GM04503 (cell line): ENCODE measurements at places on chromosomes 13 and 19.

- DNase-seq, result no peak
Observed at GRCh38 chr19:7678971-7679751, 1.5 kb upstream of the TRAPPC5 start.

GRCh38 chr19:48492925-48493717, 18.5 kb downstream of the LMTK3 start:
- peak; percentile 80 for DNase-seq

DNA sequence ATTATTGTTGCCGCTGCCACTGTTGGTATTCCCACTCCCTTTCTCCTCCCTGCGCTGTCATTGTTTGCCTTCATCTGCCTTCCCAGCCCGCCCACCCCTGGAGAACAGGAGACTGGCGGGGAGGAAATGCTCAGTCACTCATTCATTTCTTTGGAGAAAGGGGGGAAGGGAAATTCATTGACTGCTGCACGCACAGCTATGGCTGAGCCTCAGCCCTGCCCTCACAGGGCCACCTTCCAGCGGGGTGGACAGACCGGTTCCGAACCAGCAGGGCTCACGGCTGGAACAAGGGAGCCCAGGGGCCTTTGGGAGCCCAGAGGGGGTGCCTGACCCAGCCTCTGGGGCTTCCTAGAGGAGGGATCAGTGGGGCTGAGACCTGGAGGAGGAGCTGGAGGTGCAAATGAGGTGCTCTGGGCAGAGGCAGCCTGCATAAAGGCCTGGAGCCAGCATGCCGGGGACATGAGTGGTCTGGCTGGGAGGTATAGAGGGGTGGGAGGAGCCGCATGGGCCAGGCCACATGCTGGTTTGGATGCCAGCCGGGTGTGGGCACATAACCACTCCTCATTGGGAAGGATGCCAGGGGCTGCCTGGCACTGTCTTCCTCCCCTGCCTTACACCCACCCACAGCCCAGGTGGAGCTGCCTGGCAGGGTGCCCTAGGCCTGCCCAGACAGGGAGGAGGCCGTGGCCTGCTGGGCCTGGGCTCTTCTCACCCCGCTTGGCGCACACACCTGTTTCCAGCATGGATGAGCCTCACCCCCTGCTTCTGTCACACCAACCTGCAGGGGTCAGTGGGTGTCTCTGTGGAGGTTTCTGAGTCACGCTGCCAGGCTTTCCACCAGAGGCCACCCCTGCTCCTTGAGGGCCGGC, 26.8 kb downstream of the PPP5C start:
- no peak for DNase-seq

- DNase-seq, result no peak
Observed at GRCh38 chr19:16957855-16958254, 68.8 kb downstream of the CPAMD8 start.

- DNase-seq, result no peak
Observed at GRCh38 chr13:77728265-77729125, 31.0 kb downstream of the SLAIN1 start.

GRCh38 chr13:112893570-112894422, 75.2 kb upstream of the MCF2L start:
- no peak for DNase-seq

DNA sequence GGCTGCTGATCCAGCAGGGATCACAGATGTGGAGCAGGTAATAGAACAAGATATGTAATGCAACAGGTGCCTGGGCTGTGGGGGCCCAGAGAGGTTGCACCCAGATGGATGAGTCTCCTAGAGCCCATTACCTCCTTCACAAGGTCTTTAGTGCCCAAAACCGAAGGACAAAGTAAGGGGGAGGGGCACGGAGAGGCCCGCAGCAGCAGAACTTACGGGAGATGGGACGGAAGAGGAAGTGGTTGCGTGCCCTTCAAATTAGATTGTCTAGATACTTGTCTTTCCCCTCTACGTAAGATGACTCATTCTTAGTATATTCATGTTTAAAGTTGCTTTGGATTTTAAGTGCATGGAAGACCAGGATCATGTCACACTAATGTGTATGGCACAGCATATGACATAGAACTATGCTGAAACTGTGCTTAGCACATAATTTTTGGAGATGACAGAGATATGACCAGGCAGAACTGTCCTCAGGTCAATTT, 5.7 kb upstream of the MRPS31 start:
- DNase-seq, result no peak

- no peak for DNase-seq
Observed at GRCh38 chr19:40805258-40805868, 6.4 kb downstream of the EGLN2 start.

DNA sequence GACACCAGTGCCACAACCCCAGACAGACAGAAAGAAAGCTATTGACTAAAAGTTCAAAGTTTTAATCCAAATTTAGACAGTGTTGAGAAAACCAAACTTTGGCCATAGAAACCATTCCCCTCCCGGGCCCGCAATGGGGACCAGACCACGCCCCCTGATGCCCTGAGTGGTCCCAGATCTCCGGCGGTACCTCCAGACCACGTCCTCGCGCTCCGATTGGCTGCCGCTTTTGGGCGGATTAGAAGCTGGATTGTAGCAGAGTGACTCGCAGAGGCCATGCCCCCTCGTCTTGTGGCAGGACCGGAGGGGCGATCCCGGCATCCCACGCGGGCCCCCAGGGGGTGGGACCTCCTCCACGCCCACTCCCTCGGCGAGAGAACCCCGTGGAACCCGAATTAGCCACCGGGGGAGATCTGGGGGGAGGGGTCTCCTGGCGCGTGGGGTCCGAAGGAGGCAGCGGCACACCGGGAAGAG, 797 bp upstream of the HSD17B14 start:
- peak; percentile 59 for DNase-seq

- no peak for DNase-seq
Observed at GRCh38 chr19:52142001-52142595, 2.4 kb upstream of the ZNF616 start.

- DNase-seq, result no peak
Observed at GRCh38 chr13:75102001-75102716, 379.8 kb downstream of the TBC1D4 start.

DNA sequence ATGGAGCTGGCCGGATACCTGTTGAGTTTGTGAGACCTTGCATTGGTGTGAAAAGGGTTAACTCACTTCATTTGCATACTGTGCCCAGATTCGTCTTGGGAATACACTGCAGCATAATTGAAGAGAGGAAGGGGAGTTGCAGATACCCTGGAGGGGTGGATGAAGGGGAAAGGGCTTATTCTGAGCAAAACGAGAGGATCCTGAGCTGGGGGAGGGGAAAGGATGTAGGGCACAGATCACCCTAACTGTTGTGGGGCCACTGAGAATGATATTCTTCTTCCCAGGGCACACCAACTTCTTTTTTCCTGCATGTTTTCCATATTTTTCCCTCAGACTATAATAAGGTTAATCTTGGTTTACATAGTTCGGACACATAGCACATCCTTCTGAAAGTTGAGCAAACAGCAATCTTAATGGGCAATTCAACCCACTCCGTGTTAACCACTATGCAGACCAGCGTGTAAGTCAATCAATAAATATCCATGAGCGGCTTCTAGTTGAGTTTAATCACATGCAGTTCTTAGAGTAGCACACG, 11.7 kb upstream of the PTPRS start:
- no peak for DNase-seq

DNA sequence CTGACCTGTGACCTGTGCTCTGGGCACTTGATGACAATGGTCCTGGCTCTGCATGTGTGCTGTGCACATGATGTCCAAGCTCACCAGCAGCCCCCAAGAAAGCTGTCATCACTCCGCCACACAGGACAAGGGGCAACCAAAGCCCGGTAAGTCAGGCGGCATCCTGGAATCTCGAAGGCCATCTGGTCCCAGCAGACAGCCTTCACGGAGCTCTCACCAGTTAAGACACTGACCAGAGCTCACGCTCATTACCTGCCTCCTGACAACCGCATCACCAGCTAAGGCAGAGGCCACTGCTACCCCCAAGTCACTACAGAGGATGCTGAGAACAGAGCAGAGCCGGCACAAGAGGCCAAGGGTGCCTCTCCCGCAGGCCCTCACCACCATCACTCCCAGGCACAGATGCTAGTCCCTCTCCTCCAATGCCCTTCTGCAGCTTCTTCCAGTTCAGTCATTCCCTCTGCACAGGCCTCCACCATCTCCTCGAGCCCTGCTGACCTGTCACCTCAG, 10.6 kb downstream of the PPP6R1 start:
- no peak for DNase-seq

DNA sequence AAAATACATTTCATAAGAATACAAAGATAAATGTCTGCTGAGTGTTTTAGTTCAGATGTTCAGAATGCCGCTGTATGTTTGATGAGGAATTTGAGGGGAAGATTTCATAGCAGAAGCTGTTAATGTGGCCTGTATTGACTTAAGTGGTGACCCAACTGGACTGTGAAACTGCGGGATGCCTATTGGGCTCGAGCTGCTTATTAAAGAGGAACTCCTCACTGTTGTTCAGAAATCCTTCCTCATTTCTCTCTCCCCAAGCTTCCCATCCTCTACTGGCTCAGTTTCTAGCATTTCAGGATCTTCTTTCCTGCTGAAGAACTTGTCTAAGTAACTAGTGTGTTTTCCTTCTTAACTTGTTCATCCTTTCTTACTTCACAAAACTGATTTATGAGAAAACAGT, 20.4 kb downstream of the DGKH start:
- no peak for DNase-seq
